GM12878 (cell line): ENCODE measurements at places on chromosomes 13 and 19. TPM values are rescaled to one million over a fixed set of nuclear protein-coding genes. Genes with fewer than 3 reads are reported as not detected.

GRCh38 chr13:90405301-90405700, 942.2 kb upstream of the MIR17HG start:
- no peak overlapping the region for H3K27ac ChIP-seq
- no peaks in the 10 kb centered on the region for H3K4me1 ChIP-seq
- DNase-seq, result no peak
- H3K4me3 ChIP-seq, result no peak overlapping the region

- H3K36me3 ChIP-seq, result peaks cover 26% of the 10 kb centered on the region
- H3K4me3 ChIP-seq, result no peak overlapping the region
- no peak overlapping the region for H3K27ac ChIP-seq
- H3K4me1 ChIP-seq, result no peaks in the 10 kb centered on the region
- no peak for DNase-seq
Observed at GRCh38 chr13:29532116-29532515, 63.4 kb downstream of the SLC7A1 start.

- no peak for DNase-seq
- H3K4me1 ChIP-seq, result no peaks in the 10 kb centered on the region
- no peak overlapping the region for H3K4me3 ChIP-seq
- no peaks in the 10 kb centered on the region for H3K27me3 ChIP-seq
- H3K36me3 ChIP-seq, result no peaks in the 10 kb centered on the region
- H3K27ac ChIP-seq, result no peak overlapping the region
Observed at GRCh38 chr13:40193286-40194223, 472.9 kb downstream of the FOXO1 start.

GRCh38 chr19:15109768-15110417, 2.7 kb downstream of the SYDE1 start:
- no peaks in the 10 kb centered on the region for H3K4me1 ChIP-seq
- no peak overlapping the region for H3K27ac ChIP-seq
- no peak overlapping the region for H3K4me3 ChIP-seq
- DNase-seq, result no peak

GRCh38 chr19:21587549-21587948, 82.1 kb downstream of the ZNF429 start:
- H3K4me1 ChIP-seq, result no peaks in the 10 kb centered on the region
- H3K27ac ChIP-seq, result no peak overlapping the region
- H3K4me3 ChIP-seq, result no peak overlapping the region
- no peaks in the 10 kb centered on the region for H3K36me3 ChIP-seq
- DNase-seq, result no peak

DNA sequence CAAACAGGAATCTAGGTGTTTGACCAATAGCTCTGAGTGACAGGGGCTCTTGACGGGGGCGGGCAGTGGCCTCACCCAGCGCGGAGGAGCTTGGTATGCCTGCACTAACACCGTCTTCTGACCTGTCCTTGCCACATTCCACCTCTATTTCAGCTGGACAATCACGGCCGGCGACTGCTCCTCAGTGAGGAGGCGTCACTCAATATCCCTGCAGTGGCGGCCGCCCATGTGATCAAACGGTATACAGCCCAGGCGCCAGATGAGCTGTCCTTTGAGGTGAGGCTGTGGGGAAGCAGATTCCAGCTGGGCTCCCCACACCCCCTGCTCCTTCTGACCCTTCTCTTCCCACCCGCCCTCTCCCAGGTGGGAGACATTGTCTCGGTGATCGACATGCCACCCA, 4.7 kb downstream of the ARHGAP33 start:
- no peak overlapping the region for H3K27ac ChIP-seq
- no peaks in the 10 kb centered on the region for H3K4me1 ChIP-seq
- H3K4me3 ChIP-seq, result no peak overlapping the region
- no peaks in the 10 kb centered on the region for H3K27me3 ChIP-seq

DNA sequence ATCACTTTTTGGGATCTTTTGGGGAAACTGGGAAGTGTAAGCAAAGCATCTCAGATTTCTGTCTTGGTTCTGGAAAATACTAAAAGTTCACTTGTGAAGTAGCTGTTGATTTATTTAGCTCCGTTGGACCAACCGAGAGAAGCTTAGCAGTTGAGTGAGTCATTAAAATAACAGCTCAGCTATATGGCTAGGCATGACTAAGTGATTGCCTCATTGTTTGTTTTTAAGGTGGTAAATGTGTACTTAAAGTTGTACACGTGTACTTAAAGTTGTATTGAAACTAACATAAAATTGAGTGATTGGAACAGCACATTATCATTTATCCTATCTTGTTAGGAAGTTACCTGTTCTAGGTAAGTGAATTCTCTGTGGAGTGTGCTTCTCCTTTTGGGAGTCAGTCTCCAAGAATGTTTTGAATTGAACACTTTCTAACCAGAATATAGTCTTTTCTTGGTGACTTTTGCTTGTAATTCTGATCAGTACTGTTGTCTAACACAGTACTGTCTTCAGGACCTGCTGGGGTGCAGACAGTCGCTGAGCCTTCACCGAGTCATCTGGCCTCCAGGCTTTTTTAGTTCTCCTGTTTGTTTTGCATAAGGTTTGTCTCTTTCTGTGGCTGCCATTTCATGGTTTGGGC, 2.9 kb upstream of the DCUN1D2 start:
- DNase-seq, result peak; percentile 16
- H3K36me3 ChIP-seq, result peaks cover 6% of the 10 kb centered on the region; the same call in 1 of the 2 replicates
- peaks cover 23% of the 10 kb centered on the region for H3K4me1 ChIP-seq
- peak overlapping the region; percentile 68 for H3K4me3 ChIP-seq
- no peaks in the 10 kb centered on the region for H3K27me3 ChIP-seq
- peak overlapping the region; percentile 45; the same call in 1 of the 2 replicates for H3K27ac ChIP-seq

- no peaks in the 10 kb centered on the region for H3K27me3 ChIP-seq
- H3K4me1 ChIP-seq, result peaks cover 46% of the 10 kb centered on the region
- no peak overlapping the region for H3K27ac ChIP-seq
- DNase-seq, result no peak
- H3K36me3 ChIP-seq, result peaks cover 1% of the 10 kb centered on the region
- H3K4me3 ChIP-seq, result no peak overlapping the region
Observed at GRCh38 chr19:18502246-18502637, 19.6 kb downstream of the ELL start.

GRCh38 chr19:33055718-33056117, 9.0 kb downstream of the RHPN2 start:
- no peak for DNase-seq
- H3K4me3 ChIP-seq, result no peak overlapping the region
- H3K4me1 ChIP-seq, result no peaks in the 10 kb centered on the region

GRCh38 chr19:55580628-55581144, at the start of gene ZNF579:
Gene ZNF579 (minus strand): TSS chr19:55580848. CDS start chr19:55579639, 1,209 bp downstream.
- peaks cover 5% of the 10 kb centered on the region; the same call in 1 of the 2 replicates for H3K36me3 ChIP-seq
- 0 out of 2 replicates have a peak, but pooled peaks cover 3% of the 10 kb centered on the region for H3K4me1 ChIP-seq
- DNase-seq, result peak; percentile 52
- H3K4me3 ChIP-seq, result peak within 1 kb of the TSS; percentile 93

DNA sequence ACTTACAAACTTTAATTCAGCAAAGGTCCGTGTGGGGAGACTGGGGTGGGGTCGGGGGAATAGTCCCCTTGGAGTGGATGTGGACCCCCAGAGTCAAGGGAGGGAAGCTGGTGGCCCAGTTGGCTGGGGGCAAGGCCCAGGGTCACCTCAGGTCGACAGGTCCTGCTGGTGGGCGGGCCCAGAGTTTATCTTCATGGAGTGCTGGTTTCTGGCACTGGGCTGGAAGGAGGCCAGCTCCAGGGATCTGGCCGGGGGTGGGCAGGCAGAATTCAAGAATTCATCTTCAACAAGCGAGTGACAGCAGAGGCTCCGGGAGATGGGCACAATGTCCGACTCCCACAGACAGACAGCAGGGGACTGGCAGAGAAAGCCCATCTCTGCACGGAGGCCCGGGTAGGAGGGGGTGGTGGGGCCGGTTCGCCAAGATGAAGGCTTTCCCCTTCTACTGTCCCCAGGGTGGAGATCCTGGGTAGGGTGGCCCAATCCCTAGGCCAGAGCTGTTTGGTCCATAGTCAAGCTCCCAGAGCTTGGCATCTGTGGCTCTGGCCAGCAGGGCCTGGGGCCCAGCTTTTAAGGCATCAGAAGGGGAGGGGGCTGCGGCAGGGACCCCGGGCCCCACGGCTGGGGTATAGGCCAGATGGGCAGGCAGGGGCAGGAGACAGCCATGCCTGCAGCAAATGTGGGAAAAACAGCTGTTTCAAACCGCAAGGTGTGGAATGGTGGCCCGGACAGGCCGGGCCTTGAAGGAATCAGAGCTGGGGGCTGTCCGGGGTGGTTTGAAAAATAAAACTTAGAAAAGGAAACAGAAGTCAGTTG, 622 bp upstream of the FDX2 start:
- peak overlapping the region; percentile 88; the same call in 1 of the 2 replicates for H3K4me3 ChIP-seq
- no peak overlapping the region for H3K27ac ChIP-seq
- H3K36me3 ChIP-seq, result peaks cover 20% of the 10 kb centered on the region
- no peak for DNase-seq

DNA sequence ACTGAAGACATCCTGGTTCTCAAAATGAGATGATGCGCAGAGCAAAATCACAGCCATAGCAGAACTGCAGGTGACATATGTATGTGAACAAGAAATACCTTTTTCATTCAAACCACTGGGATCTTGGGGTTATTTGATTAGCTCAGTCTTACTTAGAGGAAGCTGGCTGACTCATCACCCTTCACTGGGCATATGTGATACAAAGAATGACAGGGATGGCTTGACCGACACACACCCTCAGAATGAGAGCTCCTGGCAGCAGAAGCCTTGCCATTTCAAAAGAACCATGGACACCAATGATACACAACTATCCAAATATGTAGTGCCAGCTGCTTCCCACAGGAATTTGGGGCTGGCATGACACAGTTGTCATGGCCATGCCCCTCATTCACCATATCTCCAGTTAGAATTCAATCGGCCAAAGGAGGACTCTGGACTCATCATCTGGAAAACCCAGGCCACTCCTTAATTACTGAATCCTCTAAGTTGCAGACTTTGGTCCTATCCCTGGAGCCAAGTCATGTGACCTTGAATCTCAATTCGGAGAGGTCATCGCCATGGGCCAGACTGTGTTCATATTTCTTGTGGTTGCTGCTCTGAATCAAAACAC, 115.8 kb downstream of the KATNAL1 start:
- H3K4me3 ChIP-seq, result no peak overlapping the region
- H3K4me1 ChIP-seq, result peaks cover 34% of the 10 kb centered on the region
- no peak overlapping the region for H3K27ac ChIP-seq
- DNase-seq, result no peak

DNA sequence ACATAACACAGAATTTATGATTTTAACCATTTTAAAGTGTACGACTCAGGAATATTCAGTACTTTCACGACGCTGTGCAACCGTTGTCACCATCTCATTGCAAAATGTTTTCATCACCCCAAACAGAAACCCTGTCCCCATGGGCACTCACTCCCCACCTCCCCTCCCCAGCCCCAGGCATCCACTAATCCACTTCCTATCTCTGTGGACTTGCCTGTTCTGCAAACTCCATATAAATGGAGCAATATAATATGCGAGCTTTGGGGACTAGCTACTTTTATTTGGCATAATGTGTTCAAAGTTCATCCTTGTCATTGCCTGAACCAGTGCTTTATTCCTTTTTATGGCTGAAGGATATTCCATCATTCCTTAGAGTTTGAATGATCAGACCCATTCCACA, 7.3 kb upstream of the INSR start:
- H3K4me3 ChIP-seq, result no peak overlapping the region
- DNase-seq, result no peak
- no peaks in the 10 kb centered on the region for H3K4me1 ChIP-seq
- H3K36me3 ChIP-seq, result no peaks in the 10 kb centered on the region
- no peaks in the 10 kb centered on the region for H3K27me3 ChIP-seq
- H3K27ac ChIP-seq, result no peak overlapping the region

DNA sequence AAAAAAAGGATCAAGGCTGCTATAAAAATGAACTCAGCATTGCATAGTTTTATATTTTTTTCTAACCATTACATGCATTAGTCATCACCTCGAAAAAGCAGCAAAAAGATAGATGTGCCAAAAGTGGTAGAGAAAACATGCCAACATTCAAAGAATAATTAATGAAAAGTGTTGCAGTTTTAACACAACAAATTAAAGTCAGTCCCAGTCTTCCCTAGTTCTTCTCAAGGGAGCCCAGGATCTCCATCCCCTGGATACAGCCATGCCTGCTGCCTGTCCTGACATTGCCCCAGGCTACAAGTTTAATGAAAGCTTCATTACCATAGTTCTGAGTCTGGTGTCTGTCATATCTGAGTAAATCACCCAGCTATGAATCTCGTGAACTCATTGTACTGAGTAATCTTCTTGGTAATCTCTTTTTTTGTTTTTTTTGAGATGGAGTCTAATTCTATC, 116.6 kb upstream of the KLF12 start:
- H3K4me3 ChIP-seq, result no peak overlapping the region
- H3K36me3 ChIP-seq, result no peaks in the 10 kb centered on the region
- H3K27me3 ChIP-seq, result no peaks in the 10 kb centered on the region
- DNase-seq, result no peak
- H3K27ac ChIP-seq, result no peak overlapping the region

DNA sequence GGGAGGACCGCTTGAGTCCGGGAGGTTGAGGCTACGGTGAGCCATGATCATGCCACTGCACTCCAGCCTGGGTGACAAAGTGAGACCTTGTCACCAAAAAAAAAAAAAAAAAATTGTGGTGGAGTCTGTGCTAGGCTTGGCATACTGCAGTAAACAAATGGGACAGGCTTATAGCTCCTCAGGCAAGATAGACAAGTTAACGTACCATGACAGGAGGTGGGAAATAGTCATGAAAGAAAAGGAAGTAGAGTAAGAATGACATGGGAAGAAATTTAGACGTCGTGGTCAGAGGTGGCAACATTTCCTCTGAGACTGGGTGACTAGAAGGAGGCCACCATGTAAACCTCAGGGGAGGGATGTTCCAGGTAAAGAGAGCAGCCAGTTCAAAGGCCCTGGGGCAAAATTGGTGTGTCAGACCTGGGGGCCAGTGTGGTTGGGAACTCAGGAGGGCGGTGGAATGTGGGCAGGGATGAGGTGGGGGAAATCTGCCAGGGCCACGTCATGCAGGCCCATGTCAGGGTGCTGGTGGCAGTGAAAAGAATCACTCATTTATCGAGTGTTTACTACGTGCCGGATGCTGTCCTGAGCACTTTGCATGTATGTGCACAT, 5.6 kb downstream of the SNRPA start:
- no peaks in the 10 kb centered on the region for H3K27me3 ChIP-seq
- peaks cover 19% of the 10 kb centered on the region for H3K4me1 ChIP-seq
- no peak overlapping the region for H3K27ac ChIP-seq

- H3K27me3 ChIP-seq, result no peaks in the 10 kb centered on the region
Observed at GRCh38 chr13:80361883-80362327, 21.0 kb upstream of the SPRY2 start.

CELF5 gene
- total RNA-seq, result not detected in 2 replicates

RDH8 gene
- not detected in 2 replicates for total RNA-seq

OR4F17 gene
- total RNA-seq, result 0.56 TPM in 1 of 2 replicates, not detected in the other

TNNT1 gene
- total RNA-seq, result 0.62 TPM in 1 of 2 replicates, not detected in the other

CYP2A6 gene
- total RNA-seq, result 0.58 and 0.97 TPM in 2 replicates

KRTDAP gene
- total RNA-seq, result not detected in 2 replicates

DOCK9 gene
- 1.5 TPM in 2 replicates for total RNA-seq

CAPNS1 gene
- 430 and 441 TPM in 2 replicates for total RNA-seq

SOX21 gene
- total RNA-seq, result not detected in 2 replicates
